ENCODE measurements at places on chromosomes 16 and 17. TPM values are rescaled to one million over a fixed set of nuclear protein-coding genes. Genes with fewer than 3 reads are reported as not detected.

The COQ9 gene
- 38.6 TPM for polyA plus RNA-seq

The ABCC12 gene
- polyA plus RNA-seq: not detected

The TMEM107 gene
- 25.4 TPM for polyA plus RNA-seq

The CD68 gene
- 21.0 TPM for polyA plus RNA-seq
